ENCODE measurements at places on chromosomes 3 and 15. TPM values are rescaled to one million over a fixed set of nuclear protein-coding genes. Genes with fewer than 3 reads are reported as not detected.

ZNF445 gene
- 21.9 TPM for total RNA-seq

HTR3E gene
- 0.19 TPM for total RNA-seq

CD200R1 gene
- not detected for total RNA-seq

SAXO2 gene
- 3.6 TPM for total RNA-seq

LDHAL6B gene
- not detected for total RNA-seq

Data from motor neuron (in vitro differentiated cells).